ENCODE measurements at places on chromosomes 2 and 18.

DNA sequence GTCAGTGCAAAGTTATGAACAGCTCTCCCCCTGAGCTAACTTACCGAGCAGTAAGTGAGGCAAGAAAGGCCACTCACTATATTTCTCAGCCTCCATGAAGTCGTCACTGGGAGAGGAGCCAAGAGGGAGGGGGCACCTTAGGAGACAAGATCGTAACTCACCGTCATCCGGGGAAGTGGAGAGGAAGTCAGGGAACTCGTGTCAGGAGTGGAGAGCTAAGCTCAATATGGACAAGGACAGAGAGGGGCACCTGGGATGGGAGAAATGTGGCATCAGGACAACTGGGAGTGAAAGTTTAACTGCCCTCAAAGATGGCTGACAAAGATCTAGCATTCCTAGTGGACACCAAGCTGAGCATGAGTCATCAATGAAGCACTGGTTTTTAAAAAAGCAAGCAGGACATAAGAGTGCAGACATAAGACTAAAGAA lies 37.1 kb downstream of the BCL11A start:
- no peak for DNase-seq

DNA sequence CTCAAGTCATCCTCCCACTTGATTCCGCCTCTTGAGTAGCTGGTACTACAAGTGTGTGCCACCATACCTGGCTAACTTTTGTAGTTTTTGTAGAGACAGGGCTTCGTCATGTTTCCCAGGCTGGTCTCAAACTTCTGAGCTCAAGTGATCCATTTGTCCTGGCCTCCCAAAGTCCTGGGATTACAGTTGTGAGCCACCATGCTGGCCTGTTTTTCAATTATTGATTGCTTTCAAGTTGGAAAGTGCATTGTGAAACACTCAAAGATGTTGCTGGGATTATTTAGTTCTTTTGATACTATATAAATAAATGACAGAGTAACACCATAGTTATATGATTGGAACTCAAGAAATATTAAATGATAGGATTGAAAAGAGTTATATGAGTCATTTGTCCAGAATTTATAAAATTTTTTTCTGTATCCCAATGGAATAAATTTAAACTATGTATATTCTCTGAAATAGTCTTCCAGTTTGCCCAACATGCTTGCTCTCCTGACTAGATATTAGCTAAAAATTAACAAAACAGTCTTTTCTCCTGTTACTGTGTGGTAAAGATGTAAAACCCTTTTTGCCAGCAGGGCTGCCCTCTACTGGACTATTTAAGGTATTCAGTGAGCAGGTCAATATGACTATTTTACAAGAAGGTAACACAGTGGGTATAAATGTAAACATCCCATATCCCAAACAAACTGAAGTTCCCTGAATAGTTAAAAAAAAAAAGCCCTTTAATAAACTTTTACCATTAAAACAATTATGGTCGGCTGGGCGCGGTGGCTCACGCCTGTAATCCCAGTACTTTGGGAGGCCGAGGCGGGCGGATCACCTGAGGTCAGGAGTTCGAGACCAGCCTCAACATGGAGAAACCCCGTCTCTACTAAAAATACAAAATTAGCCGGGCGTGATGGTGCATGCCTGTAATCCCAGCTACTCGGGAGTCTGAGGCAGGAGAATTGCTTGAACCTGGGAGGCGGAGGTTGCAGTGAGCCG lies 42.7 kb downstream of the ACSL3 start:
- peak; percentile 34 for DNase-seq

DNA sequence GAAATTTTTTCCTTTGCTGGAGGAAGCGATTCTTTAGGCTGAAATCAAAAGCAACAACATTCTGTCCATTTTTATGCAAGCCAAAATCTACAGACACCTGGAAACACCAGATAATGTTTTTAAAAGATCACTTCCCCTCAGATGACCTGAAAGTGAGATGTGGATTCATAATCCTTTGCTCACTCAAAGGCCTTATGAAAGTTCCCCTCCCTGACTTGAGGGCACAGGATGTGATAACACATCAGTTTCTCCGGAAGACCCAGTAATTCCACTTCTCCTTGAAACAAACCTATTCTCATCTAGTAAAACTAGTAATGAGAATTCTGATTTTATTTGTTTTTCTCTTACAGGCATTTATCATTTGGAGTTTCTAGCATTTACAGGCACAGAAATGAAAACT lies 218.3 kb upstream of the RND3 start:
- DNase-seq = no peak

GRCh38 chr2:238167344-238167715 lies 8.6 kb downstream of the ERFE start:
- no peak for DNase-seq

GRCh38 chr2:68284896-68285295 lies 32.6 kb upstream of the PPP3R1 start:
- DNase-seq = no peak

- DNase-seq = no peak
These were observed 201.3 kb upstream of the OSR1 start for GRCh38 chr2:19559596-19560240.

DNA sequence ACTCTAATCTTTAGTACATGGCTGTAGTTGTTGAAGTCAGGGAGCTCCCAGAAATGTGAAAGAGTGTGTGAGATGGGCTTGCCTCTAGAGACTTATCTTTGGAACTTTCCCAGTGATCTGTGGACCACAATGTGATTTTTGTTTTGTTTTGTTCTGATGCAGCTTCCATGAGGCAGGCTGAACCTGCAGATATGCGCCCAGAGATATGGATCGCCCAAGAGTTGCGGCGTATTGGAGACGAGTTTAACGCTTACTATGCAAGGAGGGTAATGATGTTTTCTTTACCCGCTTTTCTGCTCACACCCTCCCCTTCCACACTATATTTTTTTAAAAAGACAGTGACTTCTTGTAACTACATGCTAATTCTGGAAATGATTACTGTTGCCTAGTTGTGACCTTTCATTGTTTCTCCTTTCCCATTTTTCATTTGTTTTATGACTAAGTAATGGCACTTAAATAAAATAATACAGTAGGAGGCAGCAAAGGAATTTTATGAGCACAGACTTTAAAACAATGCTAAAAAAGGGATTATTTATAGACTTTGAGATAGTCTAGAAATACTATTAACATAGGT lies 29.3 kb downstream of the BCL2L11 start:
- DNase-seq = no peak

GRCh38 chr18:54766634-54767033 lies 61.6 kb upstream of the RAB27B start:
- DNase-seq = no peak

DNA sequence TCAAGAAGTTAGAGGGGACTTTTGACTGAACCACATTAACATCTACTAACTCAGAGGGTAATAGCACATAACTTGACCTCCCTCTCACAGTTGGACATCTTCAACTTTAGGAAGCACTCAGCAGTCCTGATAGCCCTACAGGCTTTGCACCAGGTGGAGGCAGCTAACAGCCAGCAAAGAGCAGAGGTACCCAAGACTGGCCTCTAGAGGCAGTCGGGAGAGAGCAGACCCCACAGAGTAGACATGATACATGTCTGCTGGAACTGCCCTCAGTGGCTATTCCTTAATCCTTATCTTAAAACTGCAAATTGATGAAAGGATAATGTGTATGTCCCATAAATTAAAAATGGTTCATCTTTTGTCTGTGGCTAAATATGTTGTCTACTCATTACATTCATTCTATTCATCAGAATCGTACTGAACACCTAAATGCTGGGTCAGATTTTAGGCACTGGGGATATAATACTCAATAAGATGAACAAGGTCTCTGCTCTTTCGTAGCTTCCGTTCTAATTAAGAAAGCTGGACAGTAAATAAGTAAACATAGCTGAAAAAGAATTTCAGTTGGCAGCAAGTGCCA lies 49.8 kb downstream of the CAB39 start:
- DNase-seq = peak; percentile 31

- no peak for DNase-seq
These were observed 39.4 kb upstream of the CYBRD1 start for GRCh38 chr2:171482877-171483276.

GRCh38 chr2:55010149-55010591 lies 40.1 kb downstream of the RTN4 start:
- peak; percentile 24 for DNase-seq

DNA sequence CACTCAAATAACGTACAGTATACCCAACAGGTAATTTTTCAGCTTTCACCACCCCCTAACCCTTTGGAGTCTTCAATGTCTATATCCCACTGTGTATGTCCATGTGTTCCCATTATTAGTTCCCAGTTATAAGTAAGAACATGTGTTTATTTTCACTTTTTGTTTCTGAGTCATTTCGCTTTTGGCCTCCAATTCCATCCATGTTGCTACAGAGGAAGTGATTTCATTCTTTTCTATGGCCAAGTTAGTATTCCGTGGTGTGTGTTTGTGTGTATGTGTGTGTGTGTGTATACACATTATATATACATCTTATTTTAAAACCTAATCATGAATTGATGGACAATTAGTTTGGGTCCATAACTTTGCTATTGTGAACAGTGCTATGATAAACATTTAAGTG lies 464.4 kb downstream of the CMPK2 start:
- no peak for DNase-seq

DNA sequence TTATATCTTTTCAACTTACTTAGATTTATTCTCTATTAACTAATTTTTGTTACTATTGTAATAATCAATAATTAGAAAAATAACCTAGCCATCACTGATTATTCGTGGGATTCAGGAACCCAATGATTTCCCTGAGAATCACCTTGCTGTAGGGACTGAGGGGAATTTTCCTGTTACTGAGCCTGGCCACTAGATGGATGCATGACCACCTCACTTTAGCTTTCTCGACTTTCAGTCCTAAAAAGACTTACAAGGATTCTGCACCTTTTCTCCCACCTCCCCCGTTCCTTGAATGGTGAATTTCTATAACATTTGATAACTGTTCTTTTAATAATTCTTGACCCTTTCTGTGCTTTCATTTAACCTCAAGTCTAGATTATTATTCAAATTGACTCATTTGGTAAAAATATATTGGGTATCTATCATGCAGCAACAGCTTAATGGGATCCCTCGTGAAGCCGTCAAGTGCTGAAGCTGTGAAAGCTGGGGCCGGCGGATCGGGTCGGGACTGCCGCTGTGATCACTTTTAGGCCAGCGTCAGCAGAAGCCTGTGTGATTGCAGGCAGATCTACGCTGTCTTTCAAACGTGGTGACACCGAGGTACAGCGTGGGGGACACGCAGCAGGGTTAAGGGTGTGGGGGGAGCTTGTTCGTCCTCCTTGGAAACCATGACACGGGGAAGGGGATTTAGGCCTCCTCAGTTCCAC lies 38.8 kb upstream of the TMEM18 start:
- no peak for DNase-seq

DNA sequence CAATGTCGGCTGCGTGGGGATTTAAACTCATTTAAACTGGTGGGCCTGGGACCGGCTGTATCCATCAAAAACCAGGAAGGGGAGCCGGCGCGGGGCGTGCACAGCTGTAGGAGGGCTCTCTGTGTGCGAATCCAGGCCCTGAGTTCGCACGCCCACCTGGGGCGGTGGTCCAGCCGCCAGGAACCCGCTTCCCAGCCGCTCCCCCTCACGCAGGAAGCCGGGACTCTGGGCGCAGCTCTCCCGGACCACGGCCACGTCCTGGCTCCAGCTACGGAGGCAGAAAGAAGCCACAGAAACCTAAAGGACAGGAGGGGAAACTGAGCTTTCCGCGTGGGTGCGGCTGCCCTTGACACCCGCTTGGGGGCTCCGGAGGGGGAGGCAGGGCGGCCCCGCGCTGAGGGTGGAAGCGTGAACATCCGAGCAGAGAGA lies 80.6 kb downstream of the GFPT1 start:
- DNase-seq = no peak

- DNase-seq = no peak
These were observed 221.4 kb downstream of the NDUFA10 start for GRCh38 chr2:239803766-239804115.

DNA sequence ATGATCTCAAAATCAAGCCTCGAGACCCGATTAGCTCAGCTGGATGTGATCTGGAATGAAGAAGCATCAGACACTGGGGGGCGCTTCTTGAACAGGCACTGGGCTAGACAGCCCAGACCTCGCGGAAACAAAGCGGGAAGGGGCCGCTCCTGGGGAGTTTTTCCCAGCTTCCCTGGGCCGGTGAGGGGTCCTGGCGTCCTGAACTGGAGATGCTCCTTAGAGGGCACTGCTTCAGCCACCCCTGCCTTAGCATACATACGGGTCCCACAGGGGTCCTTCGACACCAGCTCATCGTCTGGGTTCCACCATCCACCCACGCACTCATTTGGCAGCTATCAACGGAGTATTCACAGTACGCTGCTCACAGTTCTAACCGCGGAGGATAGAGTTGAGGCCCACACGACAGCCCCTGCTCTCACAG lies 146.7 kb downstream of the TSN start:
- no peak for DNase-seq

DNA sequence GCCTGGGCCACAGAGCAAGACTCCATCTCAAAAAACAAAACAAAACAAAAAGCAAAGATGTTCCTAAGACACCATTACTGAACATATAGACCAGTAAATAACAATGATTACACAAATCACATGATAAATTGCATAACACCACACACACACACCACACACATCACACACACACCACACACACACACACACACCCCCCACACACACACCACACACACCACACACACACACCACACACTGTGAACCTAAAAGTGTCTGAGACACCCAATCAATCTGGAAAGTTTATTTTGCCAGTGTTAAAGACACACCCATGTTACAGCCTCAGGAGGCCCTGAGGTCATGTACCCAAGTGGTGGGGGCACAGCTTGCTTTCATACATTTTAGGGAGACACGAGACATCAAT lies 62.6 kb upstream of the ASAP2 start:
- no peak for DNase-seq

GRCh38 chr2:26587994-26588393 lies 53.2 kb downstream of the CIB4 start:
- DNase-seq = no peak

GRCh38 chr2:44148999-44149398 lies 19.7 kb upstream of the PPM1B start:
- no peak for DNase-seq

DNA sequence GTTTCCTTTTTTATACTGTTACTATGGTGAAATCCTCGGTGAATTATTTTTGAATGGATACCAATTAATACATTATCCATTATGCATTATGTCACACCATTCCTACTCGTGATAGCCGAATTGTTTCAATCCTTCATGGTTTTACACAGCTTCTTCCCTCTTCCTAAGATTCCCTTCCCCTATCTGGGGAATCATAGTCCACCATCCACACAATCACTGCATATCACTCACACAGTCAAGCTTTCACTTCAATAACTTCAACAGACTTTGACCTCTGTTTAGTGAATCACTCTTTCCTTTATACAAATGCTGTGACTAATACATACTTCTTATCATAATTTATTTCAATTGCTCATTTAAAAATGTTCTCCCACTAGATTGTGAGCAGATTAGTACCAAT lies 1108.1 kb upstream of the LRRTM1 start:
- no peak for DNase-seq

DNA sequence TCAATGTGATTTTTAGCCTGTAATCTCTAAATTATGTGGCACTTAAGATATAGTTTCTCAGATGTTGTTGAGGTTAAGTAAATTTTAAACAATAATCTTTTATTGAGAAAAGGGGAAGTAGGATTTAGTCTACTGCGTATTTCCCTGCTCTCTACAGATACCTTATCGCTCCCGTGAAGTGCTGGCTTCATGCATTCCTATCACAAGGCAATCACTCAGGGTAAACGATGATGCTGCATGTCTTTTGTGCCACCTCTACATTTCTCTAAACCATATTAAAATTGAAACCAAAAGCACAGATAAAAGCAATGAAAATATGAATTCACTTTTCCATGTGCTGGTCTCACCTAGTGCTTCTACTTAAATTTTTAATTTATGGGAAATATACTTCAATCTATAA lies 14.4 kb upstream of the RPE start:
- DNase-seq = no peak
